Epithelial cell of umbilical artery (primary cell): ENCODE measurements at places on chromosomes 11 and 22. TPM values are rescaled to one million over a fixed set of nuclear protein-coding genes. Genes with fewer than 3 reads are reported as not detected.

The DYNC2H1 gene
- 6.2 and 11.9 TPM in 2 replicates for total RNA-seq

The OR5B21 gene
- not detected in 2 replicates for total RNA-seq

The MYOD1 gene
- total RNA-seq = not detected in 2 replicates

The KDM4D gene
- 0.32 and 0.46 TPM in 2 replicates for total RNA-seq

The ATG16L2 gene
- total RNA-seq = 8.1 and 13.7 TPM in 2 replicates
